Esophagus squamous epithelium (tissue), 5 donors: ENCODE measurements at places on chromosomes 16 and 17.
A peak's percentile ranks its signal among the peaks of the same experiment; 100 is the strongest.

DNA sequence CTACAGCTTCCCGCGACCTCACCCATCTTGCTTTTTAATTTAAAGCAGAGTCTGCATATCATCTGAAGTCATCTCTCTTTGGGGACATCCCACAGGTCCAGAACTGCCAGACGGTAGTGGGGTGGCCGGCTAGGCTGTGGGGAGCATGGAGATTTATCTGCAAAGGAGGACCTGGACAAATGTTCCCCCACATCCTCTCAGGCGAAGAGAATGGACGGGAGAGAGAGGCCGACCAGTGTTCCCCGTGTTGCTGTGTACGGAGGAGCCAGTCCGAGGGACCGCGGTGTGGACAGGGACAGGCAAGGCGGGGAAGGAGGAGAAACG is 665 bp upstream of the MT1M start:
- DNase-seq: no peak

DNA sequence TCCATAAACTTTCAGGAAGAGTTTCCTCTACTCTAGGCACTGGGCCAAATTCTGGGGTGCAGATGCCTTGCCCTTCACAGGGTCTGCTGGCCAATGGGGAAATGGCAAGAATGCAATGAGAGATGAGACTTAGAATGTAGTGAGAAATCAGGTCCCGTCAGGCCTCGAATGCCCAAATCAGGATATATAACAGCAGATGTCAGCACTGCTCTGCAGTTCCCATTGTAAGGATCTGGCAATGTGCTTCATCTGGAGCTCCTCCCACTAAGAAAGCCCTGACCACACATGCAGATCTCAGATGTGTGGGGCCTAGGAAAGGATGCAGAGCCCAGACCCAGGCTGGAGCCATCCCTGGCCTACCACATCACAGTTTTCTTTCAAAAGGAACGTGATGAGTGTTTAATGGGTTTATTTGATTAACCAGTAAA is 13.9 kb upstream of the LPCAT2 start:
- no peak for DNase-seq

- no peak for DNase-seq
Measured at GRCh38 chr16:52581530-52581929, 34.6 kb upstream of the TOX3 start.

- DNase-seq: no peak
Measured at GRCh38 chr17:42525221-42525620, 10.8 kb upstream of the NAGLU start.

- DNase-seq: peak; percentile 55
Measured at GRCh38 chr16:84726079-84726668, 26.4 kb downstream of the USP10 start.
